ENCODE measurements at places on chromosomes 2 and 18.

DNA sequence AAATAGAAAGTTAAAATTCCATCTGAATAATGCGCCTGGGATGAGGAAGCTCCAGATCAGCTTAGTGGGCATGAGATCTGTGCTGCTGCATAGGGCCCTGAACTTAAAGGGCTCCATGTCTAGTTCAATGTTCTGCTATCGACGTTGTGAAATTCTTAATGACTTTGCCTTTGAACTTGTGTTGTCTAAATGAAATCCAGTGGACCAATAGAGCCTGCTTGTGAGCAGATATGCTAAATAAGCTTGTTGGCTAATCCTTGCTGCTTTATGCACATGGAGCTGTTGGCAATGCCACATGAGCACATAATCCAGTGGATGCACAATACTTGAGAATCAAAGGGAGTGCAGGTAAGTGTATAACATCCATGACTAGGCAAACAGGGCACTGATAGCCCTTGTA is 228.6 kb downstream of the TNS1 start:
- no peak for DNase-seq

DNA sequence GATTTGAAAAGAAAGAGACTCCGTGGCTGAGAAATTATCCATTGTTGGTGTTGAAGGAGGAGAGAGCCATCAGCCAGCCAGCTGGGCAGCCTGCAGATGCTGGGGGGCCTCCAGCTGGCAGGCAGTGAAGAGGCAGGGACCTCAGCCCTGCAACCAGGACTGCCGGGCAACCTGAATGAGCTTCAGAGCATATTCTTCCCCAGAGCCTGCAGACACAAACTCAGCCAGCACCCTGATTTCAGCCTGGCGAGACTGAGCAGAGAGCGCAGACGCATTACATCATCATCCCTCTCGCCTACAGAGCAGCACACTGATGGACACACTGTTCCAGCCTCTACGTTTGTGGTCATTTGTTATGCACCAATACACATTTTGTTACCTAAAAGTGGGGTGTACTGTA is 150.7 kb upstream of the RAB6C start:
- no peak for DNase-seq

DNA sequence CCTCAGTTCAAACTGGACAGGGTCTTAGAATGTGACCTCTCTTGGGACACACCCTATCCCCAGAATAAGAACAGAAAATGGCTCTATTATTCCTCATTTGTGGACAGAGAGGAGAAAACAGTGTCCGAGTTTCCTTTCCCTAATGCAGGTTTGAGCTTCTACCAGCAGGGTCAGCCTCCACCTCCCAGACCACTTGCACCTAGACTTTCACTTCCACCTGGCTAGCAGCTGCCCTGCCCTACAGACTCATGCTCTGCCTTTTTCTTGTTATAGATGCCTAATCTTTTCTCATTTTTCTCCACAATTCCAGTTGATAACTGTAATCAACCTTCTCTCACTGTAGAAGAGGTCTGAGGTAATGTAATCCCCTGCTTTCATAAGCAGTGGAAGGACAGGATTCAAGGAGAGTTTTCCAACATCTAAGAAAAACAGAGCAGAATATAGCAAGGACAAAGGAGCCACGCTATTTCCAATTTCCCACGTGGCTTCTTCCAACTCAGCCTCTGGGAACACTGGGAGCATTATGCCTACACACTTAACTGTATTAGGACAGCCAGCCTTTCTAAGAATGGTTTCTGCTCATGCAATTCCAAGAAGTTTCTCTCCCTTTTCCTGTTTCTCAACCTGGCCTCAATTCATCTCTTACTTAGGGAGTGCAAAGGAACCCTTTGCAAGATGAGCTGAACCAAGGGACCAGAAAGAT is 239.8 kb downstream of the BCL11A start:
- no peak for DNase-seq

GRCh38 chr2:196225213-196225612 is 53.8 kb upstream of the STK17B start:
- DNase-seq, result no peak

DNA sequence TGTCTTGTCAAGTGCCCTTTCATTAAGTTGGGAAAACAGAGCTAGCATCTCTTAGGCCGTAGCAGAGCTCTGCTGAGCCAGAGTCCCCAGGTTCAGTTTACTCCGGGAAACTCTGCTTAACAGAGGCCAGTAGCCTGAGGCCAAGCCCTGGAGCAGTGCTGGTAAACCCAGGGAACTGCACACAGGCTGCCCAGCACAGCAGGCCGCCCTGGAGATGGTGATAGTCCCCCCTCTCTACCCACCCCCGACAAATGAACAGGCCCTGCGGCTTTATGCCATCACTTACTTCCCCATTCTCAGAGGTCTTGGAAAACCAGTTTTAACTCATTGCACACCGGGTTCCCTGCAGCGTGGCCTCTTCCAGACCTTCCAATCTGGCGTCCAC is 3.5 kb downstream of the CNNM4 start:
- no peak for DNase-seq

DNA sequence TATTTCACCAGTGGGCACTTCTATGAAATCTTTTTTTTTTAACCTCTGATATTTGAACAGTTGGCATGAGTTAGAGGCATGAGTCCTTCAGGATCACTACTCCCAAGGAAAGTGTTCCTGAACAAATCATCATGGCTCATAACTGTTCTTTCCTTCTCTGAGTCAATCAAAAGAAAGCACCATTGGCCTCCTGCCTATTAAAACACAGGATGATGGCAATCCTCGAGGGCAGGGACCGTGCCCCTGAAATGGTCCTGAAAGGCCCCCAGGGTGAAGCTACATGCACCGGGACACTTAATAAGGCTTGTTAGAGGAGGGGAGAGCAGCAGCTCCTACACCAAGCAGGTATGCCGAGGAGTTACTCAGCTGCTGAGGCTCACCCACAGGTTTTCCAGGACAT is 43.5 kb downstream of the SLC14A2 start:
- DNase-seq, result no peak

GRCh38 chr2:241853651-241854341 is 4.9 kb downstream of the PDCD1 start:
- DNase-seq, result no peak

All from GM12892 (cell line).